ENCODE measurements at places on chromosomes 11 and 22.

- no peak for DNase-seq
Measured at GRCh38 chr11:118988280-118988679, 9.7 kb upstream of the CENATAC start.

DNA sequence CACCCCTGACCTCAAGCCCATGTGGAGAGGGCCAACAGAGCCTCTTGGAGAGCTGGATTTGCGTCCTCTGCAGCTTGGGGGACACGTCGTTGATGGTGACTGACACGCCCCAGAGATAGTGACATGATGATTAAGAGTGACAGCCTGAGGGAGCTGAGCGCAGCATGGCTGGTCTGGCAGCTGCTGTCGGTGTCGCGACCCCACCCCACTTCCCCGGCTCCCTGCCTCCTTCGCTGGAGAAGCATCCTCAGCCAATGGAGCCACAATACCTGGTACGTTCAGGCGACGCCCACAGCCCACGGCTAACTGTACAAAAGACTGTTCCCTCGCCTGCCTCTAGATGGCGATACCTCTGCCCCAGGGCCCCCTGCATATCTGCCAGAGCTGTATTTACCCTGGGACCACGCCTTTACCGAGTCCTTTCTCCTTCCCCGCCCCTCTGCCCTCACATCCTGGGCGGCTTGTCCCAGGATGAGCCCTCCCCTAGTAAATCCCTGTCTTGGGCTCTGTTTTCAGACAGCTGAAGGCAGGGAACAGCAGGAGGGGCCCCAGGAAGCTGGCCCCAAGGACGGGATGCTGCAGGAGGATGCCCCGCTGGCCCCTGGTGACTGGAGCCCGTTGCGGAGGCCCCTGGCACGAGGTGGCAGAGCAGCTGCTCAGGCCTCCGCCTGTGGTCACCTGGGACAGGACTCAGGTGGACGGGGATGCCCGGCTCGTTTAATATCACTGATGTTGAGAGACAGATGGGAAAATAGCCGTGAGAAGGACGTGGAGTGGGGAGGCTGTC lies 90.6 kb downstream of the RPS6KA4 start:
- DNase-seq: peak; percentile 41

DNA sequence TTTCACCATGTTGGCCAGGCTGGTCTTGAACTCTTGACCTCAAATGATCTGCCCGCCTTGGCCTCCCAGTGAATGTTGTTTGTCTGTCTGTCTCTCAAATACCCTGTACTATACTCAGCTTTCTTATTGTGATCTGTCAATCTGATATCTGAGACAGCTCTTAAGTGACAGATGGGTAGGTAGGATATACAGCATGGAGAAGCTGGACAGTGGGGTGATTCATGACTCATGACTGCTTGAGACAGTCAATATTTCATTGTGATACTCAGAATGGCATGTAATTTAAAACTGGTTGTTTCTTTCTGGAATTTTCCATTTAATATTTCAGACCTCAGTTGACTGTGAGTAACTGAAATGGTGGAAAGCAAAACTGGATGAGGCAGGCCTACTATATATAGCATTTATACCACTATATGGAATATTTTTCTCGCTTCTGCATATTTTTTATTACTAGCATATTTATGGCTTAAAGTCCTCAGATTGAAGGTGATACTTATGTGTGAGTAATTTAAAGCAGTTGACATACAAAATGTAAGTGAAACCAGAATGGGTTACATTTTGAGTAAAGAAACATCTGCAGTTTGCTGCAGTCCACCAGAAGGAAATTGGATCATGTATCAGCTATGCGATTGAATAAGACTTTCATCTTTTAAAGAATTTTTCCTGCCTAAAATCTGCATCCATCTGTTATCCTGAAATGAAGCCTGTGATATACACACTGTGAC lies 22.3 kb downstream of the ARHGAP42 start:
- no peak for DNase-seq

DNA sequence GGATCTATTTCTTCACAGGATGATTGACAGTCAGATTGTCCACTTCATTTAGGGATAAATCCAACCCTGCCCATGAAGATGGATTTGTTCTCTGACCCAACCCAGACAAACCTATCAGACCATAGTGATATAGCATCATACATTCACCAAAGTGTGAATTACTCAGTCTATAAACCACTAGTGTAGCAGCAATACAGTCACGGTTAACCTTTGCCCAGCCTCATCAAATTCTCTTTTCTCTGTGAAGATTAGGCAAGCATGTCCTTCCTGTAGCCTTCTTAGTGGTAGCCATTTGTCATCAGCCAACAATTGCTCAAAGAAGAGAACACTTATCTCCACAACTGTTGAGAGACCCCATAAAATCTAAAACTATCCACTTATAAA lies 14.4 kb upstream of the BIRC2 start:
- DNase-seq: no peak

DNA sequence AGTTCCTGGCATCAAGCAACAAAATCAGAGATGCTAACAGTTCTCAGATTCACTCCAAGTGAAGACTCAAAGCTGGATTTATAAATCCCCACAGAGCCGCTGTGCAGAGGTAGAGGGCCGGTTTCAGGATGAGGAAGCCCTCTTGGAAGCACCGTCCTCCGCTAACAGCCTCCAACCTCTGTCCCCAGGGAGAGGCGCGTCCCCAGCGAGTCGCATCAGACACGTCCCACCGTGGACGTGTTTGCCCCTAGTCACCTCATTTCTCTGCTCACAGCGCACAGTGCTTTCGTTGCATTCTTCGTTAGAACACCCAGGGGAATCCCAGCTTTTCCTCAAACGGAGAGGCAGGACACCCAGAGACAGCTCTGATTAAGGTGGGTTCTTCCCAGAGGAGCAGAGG lies 642.9 kb downstream of the BRD1 start:
- no peak for DNase-seq

GRCh38 chr11:102900346-102900745 lies 25.6 kb upstream of the MMP12 start:
- no peak for DNase-seq

- DNase-seq: no peak
Measured at GRCh38 chr11:123122852-123123251, 60.9 kb upstream of the HSPA8 start.

DNA sequence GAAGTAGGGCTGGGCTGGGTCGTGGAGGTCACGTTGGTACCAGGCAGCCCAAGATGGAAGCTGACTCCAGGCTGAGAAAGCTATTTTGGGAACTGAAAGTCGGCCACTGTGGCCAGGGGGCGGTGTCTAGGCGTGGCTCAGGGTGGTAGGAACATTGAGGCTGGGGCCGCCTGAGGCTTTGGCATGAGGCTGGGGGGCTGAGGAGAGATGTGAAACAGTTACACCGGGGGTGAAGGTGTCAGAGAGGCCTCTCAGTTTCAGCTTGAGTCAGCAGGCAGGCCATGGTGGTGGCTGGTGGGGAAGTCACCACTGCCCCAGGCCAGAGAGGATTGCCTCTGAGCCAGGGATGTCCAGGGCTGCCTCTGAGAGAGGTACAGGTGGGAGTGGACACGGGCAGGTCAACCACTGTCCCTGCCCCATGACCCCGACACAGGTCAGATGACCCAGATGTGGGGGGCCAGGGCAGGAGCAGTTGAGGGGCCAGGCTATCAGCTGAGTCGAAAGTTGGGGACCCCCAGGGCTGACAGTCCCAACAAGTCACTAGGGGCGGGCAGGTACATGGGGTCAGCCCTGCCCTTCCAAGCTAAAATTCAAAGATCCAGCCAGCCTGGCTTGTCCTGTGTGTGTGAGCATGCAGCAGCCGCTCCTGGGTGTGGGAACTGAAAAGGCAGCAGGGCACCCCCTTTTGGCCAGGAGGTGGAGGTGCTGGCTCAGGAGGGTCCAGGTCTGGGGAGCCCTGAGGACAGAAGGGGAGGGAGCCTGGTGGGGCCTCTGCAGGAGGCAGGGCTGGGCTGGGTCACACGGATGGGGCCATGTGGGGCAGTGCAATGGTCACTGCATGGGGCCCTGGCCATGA lies 7.2 kb downstream of the KCNK7 start:
- peak; percentile 61 for DNase-seq

- DNase-seq: no peak
Measured at GRCh38 chr11:115518983-115519628, 14.9 kb upstream of the CADM1 start.

DNA sequence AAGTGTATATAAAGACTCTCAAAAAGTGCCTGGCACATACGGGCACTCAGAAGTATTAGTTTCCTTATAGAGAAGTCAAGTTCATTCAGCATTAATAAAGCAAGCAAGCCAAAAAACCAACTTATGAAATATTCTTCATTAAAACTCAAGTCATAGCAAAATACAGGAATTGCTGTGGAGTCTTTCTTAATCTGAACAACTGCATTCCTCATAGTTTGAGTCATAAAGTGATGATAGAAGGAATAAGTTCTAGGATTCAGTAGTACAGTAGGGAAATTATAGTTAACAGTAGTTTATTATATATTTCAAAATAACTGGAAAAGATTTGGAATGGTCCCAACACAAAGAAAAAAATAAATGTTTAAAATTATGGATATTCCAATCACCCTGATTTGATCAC lies 200.3 kb downstream of the C11orf91 start:
- no peak for DNase-seq

DNA sequence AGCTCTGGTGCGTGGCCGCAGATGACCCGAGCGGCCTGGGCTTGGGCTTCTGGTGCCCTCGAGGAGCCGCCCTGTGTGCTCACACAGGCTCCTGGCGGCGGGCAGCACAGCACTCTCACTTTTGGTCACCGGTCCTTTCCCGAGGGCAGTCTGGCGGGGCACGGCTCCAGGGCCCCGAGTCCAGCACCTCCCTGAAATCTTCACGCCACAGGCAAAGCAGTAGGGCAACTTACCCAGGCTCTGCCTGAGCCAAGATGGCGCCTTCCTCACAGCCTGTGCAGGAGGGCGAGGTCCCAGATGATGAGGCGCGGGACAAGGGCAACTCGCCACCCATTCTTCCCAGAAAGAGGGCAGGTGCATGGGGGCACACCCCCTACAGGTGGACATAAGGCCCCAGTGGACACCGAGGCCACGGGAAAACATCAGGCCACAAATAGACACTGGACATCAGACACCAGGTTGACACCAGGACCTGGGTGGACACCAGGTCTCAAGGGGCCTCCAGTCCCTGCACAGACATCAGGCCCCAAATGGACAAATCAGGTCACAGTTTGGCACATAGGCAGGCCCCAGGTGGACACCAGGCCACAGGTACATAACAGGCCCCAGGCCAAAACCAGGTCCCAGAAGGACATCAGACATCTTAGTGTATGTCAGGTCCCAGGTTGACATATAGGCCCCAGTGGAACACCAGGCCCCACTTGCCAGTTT lies 57.6 kb upstream of the SEPTIN5 start:
- no peak for DNase-seq
